ENCODE measurements at places on chromosomes 1 and 21.

DNA sequence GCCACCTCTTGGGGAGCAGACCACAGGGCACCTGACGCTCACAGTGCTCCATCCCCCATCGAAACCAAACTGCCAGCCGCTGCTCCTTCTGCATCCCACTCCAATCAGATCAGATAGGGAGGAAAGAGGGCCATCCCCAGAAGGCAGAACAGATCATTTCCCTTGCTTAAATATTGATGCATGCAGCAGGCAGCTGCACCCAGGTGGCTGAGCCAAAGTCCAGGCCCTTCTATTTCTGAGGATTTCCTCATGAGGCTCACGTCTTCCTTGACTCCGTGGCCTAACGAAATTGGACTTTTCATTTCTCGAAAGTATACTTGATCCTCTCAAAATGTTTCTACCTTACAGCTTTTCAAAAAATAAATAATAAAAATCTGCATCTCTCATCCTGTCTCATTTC is 239.2 kb downstream of the ATG4C start:
- no peak for DNase-seq

DNA sequence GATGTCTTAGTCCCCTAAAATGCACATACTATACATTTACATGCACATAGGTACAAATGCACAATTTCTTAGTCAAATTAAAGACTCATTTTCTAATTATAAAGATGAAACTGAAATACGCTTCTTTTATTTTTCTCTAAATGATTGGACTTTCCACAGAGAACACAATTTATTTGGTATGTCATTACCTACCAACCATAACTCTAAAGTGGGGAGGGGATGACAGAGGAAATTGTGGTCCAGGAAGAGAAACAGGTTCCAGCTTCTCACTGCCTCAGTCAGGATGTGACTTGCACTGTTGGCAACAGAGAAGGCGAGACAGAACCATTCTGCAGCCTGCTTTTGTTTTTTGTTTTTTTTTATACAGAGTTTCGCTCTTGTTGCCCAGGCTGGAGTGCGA is 1189.2 kb downstream of the PLA2G4A start:
- DNase-seq, result no peak

DNA sequence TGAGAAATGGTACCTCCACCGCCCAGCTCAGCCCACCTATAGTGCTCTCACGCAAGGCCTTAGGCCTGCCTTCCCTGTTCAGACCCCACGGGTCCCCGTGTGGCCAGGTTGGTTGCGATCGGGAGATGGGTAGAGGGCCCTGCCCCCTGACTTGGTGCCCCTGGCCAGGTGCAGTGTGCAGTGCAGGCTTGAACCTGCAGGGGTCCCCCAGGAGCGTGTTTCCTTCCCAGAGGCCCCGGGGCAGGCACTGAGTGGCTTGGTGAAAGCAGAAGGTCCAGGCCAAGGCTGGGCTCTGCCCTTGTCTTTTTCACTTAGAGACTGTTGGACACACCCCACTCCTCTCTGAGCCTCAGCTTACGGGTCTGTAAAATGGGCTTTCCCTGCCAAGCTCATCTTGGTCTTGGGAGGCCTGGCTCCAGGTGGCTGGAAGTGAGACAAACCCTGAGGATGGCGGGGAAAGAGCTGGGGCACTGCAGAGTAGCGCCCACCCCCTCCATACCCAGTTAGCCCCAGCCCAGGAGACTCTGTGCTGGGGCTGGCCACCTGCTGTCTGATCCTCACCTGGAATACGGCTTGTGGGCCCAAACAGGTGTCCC is 9.3 kb upstream of the HES5 start:
- no peak for DNase-seq

- no peak for DNase-seq
These were observed 84.3 kb upstream of the HP1BP3 start for GRCh38 chr1:20871419-20871818.
